ENCODE measurements at places on chromosomes 12 and 14.

- no peak for DNase-seq
These were observed 16.6 kb downstream of the SSH1 start for GRCh38 chr12:108840605-108841332.

DNA sequence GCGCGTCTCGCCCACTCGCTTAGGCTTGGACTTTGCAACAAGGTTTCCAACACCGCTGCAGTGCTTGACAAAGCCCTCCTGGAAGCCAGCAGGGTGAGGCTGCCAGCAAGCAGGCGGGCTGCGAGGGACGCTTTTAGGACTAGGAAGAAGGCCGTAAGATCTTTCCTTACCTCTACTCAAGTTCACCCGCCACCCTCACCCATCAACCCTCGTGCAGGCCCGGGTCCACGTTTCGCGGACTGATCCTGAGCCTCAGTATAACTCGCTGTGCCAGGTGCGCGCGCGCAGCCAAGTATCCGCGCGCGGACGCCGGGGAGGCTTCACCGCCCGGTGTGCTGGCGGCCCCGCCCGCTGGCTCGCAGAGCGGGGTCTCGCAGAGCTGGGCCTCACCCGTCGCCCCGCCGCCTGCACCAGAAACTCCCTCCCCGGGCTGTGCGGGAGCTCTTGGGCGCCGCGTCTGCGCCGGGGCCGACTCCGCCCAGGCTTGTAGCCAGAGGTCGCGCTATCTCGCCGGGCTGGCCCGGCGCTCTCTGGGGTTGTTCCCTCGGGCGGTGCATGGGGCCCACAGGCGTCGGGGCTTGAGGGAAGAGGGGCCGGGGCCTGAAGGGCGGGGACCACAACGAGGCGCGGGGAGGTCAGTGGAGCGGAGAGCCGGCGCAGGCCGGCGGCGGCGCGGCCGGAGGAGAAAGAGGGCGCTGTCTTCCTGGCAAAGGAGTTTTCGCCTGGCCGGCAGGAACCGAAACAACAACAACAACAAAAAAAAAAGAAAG lies 7.6 kb upstream of the SIX1 start:
- peak; percentile 74 for DNase-seq

DNA sequence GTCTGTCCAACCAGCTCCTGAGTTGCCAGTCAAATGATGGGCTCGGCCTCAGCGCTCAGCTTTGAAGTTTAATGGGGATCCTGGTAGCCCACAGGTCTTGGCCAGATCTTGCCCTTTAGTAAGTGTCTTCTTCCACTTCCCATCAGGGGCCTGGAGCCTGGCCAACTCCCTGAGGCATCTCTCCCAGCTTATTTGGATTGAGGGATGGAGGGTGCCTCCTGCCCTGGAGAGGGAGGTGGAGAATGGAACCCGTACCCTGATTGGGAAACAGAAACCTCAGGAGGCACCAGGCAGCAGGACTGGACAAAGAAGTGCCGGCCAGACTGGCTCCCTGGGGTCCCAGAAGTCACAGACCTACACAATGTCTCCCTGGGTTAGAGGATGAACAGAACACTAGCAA lies 40.5 kb upstream of the LTBP2 start:
- no peak for DNase-seq

DNA sequence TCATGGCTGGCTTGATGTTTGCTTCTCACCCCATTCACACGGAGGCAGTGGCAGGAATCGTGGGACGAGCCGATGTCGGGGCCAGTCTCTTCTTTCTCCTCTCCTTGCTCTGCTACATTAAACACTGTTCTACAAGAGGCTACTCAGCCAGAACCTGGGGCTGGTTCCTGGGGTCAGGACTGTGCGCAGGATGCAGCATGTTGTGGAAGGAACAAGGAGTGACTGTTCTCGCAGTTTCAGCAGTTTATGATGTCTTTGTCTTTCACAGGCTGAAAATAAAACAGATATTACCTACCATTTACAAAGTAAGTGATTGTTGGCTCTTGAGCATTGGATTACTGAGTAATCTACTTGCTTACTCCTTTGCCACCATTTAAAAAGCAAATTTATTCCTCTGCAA lies 170.6 kb downstream of the TMTC2 start:
- DNase-seq: no peak

DNA sequence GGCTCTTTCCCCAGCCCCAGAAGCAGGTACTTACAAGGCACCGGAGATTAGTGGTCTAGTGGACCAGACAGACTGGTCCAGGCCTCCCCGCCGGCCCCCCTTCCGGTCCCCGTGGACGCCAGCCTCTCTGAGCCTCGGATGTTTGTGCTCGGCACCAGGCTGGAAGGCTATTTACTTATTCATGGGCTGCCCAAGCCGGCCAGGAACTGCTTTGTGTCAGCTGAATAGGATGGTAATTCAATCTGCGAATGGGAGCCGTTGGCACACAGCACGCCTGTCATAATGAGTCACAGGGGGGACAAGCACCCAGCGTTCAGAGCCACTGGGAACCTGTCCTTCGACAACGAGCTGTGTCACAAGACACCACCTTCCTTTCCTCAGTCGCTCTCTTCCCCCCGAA lies 82.3 kb downstream of the RIMBP2 start:
- DNase-seq: no peak

Data from NAMALWA (cell line).